ENCODE measurements at places on chromosomes 1 and 21.

DNA sequence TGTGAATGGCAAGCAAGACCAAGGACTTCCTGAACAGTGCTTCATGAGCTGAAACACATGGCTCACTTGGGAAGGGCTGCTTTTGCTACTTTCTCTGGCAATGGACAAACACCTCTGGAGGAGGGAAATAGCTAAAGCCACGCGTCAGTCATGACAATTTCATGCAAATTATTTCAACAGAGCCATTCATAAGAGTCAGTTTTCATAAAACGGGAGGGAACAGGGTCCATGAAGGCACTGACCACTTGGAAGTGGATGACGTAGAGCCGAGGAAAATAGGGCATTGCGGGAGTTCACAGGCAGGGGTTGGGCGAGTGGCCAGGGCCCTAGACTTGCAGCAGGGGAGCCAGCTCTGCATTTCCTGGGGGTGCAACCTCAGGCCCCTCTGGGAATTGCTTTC, 43.9 kb downstream of the SDC3 start:
- no peak for DNase-seq

GRCh38 chr1:4638345-4638729, 16.1 kb upstream of the AJAP1 start:
- DNase-seq, result no peak

DNA sequence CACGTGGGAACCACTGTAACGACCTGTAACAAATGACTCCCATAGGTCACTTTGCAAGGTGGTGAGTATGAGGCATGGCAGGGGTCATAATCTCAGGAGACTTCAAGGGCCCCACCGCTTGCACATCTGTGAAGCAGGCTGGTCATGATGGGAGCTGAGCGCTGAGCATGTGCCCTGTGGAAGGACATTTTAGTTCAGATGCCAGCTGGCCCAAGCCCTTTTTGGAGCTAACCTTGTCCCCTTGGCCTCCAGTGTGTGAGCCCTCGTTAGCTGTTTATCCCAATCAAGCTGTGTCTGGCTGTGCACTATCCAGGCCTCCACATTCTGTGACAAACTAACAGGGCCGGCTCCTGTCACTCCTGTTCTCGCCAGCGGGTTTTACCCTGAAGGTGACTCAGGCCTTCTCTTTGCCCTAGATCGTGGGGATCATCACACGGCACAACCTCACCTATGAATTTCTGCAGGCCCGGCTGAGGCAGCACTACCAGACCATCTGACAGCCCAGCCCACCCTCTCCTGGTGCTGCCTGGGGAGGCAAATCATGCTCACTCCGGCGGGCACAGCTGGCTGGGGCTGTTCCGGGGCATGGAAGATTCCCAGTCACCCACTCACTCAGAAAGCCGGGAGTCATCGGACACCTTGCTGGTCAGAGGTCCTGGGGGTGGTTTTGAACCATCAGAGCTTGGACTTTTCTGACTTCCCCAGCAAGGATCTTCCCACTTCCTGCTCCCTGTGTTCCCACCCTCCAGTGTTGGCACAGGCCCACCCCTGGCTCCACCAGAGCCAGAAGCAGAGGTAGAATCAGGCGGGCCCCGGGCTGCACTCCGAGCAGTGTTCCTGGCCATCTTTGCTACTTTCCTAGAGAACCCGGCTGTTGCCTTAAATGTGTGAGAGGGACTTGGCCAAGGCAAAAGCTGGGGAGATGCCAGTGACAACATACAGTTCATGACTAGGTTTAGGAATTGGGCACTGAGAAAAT, 7.6 kb downstream of the NPPA start:
- DNase-seq, result no peak

- DNase-seq, result no peak
Measured at GRCh38 chr21:33302055-33302454, 22.7 kb upstream of the IFNAR1 start.

GRCh38 chr1:200355801-200356200, 54.0 kb downstream of the ZNF281 start:
- no peak for DNase-seq

GRCh38 chr1:151898519-151898991, 10.8 kb downstream of the THEM4 start:
- DNase-seq, result peak; percentile 82

DNA sequence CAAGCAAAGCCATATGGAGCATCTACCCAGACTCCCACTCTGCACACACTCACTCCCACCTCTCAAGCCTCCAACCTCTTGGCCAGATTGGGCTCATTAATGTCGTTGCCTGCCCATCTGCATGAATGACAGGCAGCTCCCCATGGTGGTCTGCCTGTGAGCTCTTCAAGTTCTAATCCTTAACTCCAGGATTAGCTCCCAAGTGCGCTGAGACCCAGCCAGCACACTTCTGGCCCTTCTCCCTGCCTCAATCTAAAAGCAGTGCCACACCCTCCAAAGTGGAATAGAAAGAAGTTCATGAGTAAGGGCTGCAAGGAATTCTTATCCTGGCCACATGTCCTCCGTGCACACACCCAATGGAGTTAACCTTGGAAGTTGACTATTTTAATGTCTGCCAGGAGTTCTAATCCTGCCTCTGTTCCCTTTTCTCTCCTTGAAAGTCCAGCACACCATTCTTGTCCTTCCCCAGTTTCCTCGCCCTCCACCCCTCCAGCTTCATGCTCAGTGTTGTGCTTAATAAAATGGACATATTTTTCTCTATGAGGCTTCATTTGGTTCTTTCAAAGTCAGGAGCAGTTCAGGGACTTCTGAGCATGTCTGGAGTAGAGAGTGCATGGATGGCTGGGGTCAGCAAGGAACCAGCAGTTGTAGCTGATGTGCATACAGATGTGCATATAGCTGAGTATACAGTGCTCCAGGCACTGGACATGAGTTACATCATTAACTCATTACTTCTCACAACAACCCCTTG, 30.1 kb downstream of the CAMK1G start:
- no peak for DNase-seq

GRCh38 chr1:162691999-162692575, 59.8 kb downstream of the DDR2 start:
- DNase-seq, result no peak

GRCh38 chr1:64822621-64823020, 77.7 kb downstream of the RAVER2 start:
- DNase-seq, result no peak

DNA sequence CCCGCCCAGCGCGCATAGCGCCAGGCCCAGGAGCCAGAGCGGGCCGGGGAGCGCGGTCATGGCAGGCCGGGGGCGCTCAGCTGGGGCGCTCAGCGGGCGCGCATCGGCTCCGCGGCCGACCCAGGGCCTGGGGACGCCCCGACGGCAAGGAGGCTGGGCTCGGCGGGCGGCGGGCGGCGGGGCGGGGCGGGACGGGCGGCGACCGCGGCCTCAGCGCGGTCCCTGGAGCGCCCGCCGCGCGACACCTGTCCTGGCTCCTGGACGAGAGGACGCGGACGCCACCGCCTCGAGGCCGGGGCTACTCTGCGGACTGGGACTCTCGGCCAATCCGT, 273 bp downstream of the BMP8B start:
- no peak for DNase-seq

DNA sequence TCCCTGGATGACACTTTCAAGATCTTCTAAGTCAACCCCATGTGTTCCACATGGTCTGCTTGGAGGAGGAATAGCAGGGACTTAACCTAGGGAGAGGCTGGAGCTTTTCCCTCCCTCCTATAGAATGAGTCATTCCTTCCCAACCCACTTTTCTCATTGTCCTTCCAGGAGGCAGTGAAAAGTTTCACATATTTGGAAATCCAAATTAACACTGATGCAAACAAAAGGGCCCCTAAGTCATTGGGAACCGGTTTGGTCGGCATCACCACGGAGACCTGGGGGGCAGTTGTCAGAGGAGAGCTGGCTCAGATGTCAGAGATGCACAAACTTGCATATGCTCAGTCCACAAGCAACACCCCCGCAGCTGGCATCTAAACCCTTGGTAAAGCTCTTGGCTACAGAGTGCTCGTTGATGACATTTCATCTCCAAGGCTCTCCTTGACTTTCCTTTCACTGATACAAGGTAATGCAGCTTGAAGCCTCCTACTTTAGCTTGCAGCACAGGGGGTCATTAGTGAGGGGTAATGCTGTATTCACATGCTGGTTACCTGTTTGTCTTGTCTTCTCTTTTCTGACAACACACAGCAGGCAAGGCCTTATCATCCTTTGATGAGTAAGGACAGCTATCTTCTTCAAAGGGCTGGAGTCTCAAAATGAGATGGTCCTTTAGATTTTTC, 12.3 kb upstream of the LRRC8D start:
- no peak for DNase-seq

DNA sequence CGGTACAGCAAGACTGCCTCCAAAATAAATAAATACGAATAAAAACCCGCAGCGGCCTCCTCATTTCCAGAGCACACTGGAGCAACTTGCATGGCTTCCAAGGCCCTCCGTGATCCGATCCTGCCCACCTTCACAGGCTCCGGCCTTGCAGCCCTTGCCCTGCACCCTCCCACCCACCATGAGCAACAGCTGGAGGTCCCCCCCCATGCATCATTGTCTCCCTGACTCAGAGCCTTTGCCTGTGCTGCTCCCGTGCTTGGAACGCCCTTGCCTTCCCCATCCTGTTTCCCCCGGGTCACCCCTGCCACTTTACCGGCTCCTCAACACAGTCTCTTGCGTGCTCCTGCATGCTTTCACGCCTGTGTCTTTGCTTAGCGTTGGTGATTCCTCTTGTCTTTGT, 71.0 kb upstream of the ANGPTL1 start:
- DNase-seq, result no peak

DNA sequence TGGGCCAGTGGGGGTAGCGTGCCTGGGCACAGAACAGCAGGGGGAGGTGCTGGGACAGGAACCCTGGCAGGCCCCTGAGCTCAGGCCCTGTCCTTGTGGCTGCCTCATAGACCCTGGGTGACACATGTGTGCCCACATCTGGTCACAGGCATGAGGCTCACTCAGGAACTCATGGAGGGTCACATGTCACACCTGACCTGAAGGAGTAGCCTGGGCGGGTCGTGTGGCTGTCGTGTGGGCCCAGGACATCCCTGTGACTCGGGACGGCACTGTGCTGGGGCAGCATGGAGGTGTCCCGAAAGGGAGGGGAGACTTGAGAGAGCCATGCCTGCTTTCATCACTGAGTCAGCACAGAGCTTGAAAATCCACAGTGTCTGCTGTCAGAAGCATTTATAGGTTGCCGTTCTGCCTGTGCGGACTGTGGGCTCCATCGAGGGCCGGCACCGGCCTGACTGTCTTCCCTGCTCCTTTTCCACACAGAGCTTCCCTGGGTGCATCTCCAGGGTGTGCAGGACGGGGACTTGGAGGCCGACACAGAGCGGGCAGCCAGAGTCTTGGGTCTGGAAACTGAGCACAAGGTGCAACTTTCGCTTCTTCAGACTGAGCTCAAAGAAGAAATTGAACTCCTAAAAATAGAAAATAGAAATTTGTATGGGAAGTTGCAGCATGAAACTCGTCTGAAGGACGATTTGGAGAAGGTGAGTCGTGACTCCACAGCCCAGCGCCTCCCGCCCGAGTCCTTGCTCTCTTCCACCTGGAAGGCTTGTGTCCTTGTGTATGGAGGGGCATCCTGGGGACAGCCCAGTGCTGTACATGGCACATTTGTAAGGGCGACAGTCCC, 32.8 kb downstream of the PCNT start:
- no peak for DNase-seq

DNA sequence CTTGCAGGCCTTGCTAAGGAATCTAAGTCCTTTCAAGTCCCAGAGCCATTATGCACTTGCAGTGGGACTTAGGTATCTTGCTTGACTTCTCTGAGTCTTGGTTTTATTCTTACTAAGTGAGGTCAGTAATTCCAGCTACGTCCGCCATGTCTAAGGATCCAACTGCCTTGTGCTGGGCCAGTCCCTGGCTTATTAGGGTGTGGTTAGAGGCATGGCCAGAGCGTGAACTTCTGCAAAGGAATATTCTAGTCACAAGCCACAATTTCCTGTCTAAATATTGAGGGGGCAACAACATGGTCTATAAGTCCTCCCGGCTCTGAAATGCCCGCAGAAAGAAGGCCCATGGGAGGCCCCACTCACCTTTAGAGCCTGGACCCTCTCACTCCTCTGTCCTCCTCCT, 82.9 kb downstream of the TMEM53 start:
- no peak for DNase-seq

- no peak for DNase-seq
Measured at GRCh38 chr1:236016782-236017400, 48.0 kb downstream of the NID1 start.

DNA sequence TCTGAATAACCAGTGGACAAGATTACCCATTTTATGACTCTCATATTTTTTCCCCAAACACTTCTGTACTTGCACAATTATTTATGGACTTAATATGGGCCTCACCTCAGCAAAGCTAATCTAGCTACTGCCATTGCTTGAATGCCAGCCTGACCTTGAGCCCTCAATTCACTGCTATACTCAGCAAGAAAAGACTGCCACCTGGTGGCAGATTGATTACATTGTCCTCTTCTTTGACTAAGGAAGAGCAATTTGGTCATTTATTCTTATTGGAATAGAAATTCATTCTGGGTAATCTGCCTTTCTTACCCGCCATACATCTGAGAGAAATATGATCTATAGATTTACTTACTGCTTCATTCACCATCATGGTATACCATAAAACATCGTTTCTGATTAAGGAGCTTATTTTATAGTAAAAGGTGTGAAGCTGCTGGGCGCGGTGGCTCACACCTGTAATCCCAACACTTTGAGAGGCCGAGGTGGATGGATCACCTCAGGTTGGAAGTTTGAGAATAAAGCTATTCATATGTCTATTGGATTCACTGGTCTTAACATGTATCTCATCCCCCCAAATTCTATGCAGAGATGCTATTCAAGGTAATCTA, 32.9 kb upstream of the DIPK1A start:
- peak; percentile 83 for DNase-seq

DNA sequence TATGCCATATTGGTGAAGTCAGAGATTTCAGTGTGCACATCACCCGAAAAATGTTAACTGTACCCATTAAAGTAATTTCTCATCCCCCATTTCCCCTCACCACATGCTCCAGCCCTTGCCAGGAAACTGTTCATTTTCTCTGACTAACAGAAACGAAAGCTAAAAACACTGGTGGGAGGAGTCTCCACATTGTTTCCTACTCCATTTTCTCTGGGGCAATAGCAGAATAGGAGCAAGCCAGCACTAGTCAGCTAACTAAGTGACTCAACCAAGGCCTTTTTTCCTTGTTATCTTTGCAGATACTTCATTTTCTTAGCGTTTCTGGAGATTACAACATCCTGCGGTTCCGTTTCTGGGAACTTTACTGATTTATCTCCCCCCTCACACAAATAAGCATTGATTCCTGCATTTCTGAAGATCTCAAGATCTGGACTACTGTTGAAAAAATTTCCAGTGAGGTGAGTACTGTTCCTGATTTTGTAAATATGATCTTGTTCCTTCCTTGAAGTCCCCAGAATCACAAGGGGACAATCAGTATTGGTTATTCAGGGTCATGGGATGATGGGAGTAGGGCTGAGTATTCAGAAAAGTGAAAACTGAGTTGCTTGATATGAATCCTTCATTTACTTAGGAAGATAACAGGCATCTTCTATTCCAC, at the start of gene IFI16:
Gene IFI16, plus strand, starts transcription at position 204 of the 658 bp plus-strand sequence. CDS start 4,774 bp downstream, outside the sequence.
- DNase-seq, result peak; percentile 72

- DNase-seq, result peak; percentile 36
Measured at GRCh38 chr1:116346943-116347673, 25.9 kb upstream of the ATP1A1 start.

DNA sequence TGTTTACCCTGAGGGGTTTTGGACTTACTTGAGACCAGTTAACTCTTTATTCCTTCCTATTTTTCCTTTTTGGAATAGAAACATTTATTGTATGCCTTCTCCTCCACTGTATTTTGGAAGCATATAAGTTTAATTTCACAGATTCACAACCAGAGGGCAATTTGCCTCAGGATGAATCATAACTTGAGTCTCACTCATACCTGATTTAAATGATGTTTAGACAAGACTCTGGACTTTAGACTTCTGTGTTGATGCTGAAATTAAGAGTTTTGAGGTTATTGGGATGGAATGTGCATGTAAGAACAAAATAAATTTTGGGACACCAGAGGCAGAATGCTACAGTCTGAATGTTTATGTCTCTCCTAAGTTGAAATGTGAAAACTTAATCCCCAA, 7.1 kb upstream of the ADAM30 start:
- no peak for DNase-seq
